Substantia nigra (tissue), 51 donors: ENCODE measurements at places on chromosomes 5 and 9.

DNA sequence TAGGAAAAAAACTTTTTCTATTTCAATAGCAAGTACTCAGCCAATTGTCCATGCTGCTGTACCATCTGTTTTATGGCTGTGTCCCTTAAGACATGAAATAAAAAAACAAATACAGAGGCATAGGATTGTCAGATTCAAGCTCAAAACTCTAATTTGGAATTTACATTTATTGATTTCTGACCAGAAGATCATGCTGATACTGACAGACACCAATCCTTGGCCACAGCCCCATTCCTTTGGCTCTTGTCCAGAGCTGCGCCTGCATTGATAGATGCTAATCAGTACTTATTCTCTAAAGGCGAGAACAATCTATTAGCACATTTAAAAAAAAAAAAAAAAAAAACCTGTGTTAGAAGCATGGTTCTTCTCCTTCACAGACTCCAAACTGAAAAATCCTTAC lies 384.6 kb downstream of the TMEM232 start:
- DNase-seq = no peak

GRCh38 chr5:68999181-68999580 lies 94.6 kb upstream of the SLC30A5 start:
- DNase-seq = no peak

DNA sequence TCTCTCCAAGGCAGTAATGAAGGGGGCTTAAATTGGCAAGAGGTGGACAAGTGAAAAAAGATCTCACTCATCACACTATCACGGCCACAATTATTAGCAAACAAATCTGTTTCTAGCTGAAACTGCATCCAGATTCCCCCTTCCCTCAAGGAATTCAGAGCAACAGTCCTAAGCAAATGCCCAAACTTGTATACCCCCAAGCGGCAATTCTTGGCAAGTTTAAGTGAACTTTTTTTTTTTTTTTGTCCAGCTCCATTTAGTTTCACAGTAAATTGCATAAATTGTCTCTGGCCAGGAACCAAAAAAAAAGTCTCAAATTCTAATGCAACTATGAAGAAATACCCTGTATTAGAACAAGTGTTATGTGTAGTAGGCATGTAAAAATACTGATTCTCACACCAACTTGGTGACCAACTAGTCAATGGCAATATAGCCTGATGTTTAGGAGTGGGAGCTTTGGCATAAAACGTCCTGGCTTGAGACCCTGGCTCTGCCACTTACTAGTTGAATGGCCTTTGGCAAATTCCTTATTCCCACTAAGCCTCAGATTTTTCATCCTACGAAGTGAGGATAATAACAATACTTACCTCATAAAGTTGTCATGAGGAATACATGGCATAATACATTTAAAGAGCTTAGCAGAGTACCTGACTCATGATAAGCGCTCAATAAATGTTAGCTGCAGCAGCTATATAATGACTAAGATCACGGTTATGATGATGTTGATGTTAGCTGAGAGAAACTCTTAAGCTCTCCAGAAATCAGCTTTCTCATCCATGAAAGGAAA lies 193.2 kb downstream of the ADAMTSL1 start:
- DNase-seq = no peak

GRCh38 chr5:124089578-124089977 lies 577.6 kb downstream of the CSNK1G3 start:
- no peak for DNase-seq

DNA sequence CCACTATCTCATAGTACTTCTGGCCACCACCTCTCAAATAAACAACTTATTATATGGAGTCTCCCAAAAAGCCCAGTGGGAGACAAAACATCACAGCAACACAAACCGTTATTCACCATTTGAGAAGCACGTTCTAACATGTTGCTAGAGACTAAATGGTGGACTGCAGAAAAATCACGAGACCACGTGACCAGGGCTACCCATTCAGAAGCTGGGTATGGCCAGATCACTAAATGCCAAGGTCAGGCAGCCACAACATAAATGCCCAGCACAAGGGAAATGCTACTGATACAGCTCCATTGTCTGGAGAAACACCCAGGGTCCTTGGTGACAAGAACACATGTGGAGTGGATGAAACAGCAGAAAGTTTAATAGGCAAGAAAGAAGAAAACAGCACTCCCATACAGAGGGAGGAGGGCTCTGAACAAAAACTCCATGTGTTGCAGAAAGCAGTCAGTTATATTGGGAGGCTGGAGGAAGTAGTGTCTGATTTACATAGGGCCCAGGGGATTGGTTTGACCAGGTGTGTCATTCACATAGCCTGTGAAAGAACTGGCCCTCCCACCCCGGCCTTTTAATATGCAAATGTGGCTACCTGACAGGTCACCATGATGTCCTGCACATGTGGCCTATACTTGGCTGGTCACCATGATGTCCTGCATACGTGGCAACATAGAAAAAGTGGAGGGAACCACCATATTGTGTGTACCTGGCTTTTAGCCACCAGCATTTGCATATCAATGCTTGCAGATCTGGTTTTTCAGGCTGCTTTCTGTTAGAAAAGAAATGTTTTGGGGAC lies 97.2 kb downstream of the TRIM36 start:
- DNase-seq = no peak

GRCh38 chr9:37902796-37903646 lies 906 bp downstream of the SLC25A51 start:
- no peak for DNase-seq

- no peak for DNase-seq
Observed at GRCh38 chr9:94913550-94913949, 187.1 kb downstream of the AOPEP start.

DNA sequence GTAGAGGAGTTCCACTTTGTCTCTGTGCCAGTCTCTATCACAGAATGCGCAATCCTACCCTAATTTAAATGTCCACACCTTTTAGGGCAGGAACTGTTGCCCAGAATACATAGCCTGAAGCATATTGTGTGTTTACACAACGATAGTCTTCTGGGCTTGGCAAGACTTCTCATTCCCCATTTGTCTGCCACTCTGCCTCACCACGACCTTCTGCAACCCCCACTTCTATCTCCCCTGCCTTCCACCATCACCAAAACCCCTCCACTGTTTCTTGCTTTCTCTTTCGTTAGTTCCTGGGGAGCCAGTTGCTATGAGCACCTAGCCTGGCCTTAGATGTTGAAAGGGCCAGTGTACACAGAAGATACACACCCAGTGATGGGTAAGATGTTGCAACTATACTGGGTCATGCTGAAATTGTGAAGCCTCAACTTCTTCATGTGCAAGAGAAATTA lies 883 bp upstream of the RNF145 start:
- DNase-seq = no peak

GRCh38 chr5:138944527-138945322 lies 69.6 kb upstream of the LRRTM2 start:
- no peak for DNase-seq

GRCh38 chr5:150221471-150221870 lies 31.6 kb downstream of the SLC6A7 start:
- no peak for DNase-seq

GRCh38 chr5:1643651-1644392 lies 120.1 kb upstream of the LPCAT1 start:
- no peak for DNase-seq

DNA sequence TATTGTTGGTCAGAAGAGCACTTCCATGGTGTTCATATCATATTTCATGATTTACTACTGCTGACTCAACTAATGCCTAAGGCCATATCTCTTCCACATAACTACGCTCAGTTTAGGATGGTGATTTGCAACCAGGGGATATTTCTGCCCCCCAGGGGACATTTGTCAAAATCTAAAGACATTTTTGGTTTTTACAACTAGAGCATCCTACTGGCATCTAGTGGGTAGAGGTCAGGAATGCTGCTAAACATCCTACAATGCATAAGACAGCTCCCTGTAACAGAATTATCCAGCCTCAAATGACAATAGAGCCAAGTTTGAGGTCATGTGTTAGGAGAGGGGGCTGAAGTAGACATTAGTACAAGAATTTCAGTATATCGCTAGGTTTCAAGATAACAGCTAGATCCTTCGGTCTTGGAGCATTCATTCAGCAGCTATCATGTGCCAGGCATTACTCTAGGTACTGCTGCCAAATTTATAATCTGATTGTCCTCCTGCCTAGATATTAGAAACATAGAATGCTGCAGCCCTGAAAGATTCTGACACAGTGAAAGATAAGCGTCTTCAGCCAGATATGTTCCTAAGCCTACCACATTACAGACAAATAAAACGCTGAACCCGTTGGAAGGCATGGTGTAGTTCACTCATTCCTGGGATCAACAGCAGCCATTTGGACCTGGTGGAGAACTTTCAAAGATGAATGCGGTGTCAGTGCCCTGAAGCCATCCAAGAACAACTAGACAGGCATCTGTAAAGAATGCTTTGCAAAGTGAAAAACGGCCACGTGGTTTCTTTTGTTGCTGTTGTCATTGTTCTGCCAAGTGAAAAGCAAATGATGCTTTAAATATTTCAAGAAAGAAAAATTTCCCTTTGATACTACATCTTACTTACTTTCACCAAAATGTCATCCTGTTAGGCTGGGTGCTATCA lies 55.5 kb upstream of the FST start:
- no peak for DNase-seq

- no peak for DNase-seq
Observed at GRCh38 chr5:53871050-53871449, 310.6 kb downstream of the NDUFS4 start.

DNA sequence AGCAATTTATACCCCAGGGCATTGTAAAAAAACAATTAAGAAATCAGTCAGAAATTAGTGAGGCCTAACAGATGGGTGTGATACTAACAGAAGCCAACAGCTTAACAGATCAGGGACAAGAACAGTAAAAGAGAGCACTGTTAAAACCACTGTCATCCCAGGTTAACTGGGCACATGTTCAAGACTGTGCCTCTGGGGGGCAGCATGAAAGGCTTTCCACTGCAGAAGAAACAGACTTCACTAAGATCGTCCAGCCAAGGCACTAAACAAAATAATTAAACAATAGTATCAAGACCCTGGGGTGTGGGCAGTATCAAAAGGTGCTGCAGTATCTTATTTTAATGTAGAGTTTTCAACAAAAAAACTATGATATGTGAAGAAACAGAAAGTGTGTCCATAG lies 43.5 kb downstream of the FBN2 start:
- DNase-seq = no peak

DNA sequence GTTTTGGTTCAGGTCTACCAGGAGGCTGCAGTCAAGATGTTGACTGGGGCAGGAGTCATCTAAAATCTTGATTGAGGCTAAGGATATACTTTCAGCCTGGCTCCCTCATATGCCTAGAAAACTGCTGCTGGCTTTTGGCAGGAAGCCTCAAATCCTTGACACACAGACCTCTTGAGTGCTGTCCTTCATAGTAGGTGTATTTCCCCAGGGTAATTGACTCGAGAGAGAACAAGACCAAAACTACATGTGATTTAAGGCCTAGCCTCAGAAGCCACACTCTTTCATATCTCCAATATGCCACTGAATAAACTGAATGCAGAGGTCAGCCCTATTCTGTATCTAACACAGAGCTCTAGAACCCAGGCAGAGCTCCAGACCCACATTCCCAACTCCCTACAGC lies 402.3 kb upstream of the ADAMTS16 start:
- DNase-seq = no peak

- DNase-seq = no peak
Observed at GRCh38 chr9:16236882-16237281, 633.6 kb downstream of the BNC2 start.

DNA sequence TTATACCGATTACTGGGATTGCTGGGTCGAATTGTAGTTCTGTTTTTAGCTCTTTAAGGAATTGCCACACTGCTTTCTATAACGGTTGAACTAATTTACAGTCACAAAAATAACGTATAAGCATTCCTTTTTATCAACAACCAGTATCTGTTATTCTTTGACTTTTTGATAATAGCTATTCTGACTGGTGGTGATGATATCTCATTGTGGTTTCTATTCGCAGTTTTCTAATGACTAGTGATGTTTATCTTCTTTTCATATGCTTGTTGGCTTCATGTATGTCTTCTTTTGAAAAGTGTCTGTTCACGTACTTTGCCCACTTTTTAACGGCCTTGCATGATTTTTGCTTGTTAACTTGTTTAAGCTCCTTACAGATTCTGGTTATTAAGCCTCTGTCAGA lies 74.4 kb downstream of the FAM174A start:
- no peak for DNase-seq

GRCh38 chr5:36820900-36821299 lies 55.7 kb upstream of the NIPBL start:
- DNase-seq = no peak

- DNase-seq = no peak
Observed at GRCh38 chr5:74647096-74647495, 6.6 kb upstream of the ENC1 start.

DNA sequence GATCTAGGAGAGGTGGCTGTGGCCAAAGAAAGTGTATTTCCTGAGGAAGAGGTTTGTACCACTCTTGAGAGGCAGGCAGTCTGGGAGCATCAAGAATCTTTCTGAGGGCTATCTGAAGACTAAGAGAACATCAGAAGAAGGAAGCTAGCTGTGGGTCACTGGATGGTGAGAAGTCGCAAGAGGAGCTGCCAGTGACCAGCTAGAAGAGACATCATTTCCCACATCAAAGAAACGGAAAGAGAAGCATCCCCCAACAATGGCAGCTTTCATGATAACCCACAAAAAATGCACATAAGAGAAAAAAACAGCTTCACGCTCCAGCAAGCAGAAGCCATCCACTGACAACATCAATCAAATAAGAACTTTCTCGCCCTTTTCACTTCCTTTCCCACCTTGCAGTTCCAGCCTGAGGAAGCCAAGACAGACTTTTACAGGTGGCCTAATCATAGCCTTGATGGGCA lies 25.0 kb upstream of the CEP78 start:
- DNase-seq = no peak

GRCh38 chr5:132639706-132640130 lies 18.3 kb upstream of the IL13 start:
- no peak for DNase-seq

DNA sequence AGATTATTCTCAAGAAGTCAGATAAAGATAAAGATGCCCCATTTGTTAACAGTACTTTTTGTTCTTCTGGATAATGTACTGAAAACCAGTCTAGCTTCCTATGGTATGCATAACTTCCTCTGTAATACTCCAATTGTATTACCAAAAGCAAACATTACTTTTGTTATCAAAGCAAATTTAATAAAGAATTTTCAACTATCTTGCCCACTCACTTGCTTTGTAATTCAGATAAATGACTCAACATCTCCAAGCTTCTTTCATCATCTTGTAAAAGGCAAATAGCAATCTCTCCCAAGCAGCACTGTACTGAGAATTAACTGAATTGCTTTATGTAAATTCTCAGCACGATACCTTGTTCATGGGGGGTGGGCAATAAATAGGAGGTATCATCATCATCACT lies 98.3 kb downstream of the NFIB start:
- DNase-seq = no peak
